Keratinocyte (primary cell): ENCODE measurements at places on chromosomes 5 and 9. TPM values are rescaled to one million over a fixed set of nuclear protein-coding genes. Genes with fewer than 3 reads are reported as not detected.

The SHOC1 gene
- polyA plus RNA-seq: 0.01 to 0.03 TPM in 2 of 3 replicates, not detected in the other

The CCDC187 gene
- 0.03 to 0.04 TPM in 2 of 3 replicates, not detected in the other for polyA plus RNA-seq

The PCDHB11 gene
- not detected in 3 replicates for polyA plus RNA-seq

The MARCOL gene
- polyA plus RNA-seq: not detected in 3 replicates

The CXXC5 gene
- polyA plus RNA-seq: 0.59 to 1.7 TPM (median 1.0 TPM) in 3 replicates

The NR2F1-AS1 gene
- polyA plus RNA-seq: 0.06 to 0.33 TPM (median 0.25 TPM) in 3 replicates

The HAPLN1 gene
- polyA plus RNA-seq: not detected in 3 replicates

The SLC4A9 gene
- 0.04 to 0.14 TPM (median 0.07 TPM) in 3 replicates for polyA plus RNA-seq

DNA sequence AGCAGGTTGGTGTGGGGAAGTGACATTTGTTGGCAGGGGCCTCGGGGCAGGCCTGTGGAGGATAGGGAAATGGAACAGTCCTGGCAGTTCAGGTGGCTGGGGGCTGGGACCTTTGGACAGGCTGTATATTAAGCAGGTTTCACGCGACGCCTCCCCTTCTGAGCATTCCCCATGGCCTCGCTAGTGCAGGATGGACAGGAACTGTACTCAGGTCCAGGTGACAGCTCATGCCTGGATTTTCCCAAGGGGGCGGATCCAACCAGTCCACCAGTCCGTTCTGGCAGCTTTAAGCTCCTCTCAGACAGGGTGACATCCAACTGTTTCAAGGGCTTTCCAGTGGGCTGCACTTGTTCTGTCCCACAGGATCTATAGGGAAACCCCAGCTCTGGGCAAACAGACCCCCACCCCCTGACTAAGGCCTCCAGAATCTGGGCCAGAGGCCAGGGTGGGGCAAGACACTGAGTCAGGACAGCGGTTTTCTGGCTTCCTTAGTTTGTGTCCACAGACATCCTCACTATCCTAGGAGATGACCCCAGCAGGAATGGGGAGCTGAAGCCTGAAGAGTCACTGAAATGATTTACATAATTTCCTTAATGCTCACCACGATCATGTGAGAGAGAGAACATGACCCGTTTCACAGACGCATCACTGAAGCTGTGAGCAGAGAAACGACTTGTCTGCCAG is 20.9 kb downstream of the CSF2 start:
- H3K36me3 ChIP-seq: no peaks in the 10 kb centered on the region
- H3K4me3 ChIP-seq: no peak overlapping the region
- H3K27ac ChIP-seq: peak overlapping the region; percentile 65
- peaks cover 39% of the 10 kb centered on the region for H3K4me1 ChIP-seq
- H3K27me3 ChIP-seq: no peaks in the 10 kb centered on the region

DNA sequence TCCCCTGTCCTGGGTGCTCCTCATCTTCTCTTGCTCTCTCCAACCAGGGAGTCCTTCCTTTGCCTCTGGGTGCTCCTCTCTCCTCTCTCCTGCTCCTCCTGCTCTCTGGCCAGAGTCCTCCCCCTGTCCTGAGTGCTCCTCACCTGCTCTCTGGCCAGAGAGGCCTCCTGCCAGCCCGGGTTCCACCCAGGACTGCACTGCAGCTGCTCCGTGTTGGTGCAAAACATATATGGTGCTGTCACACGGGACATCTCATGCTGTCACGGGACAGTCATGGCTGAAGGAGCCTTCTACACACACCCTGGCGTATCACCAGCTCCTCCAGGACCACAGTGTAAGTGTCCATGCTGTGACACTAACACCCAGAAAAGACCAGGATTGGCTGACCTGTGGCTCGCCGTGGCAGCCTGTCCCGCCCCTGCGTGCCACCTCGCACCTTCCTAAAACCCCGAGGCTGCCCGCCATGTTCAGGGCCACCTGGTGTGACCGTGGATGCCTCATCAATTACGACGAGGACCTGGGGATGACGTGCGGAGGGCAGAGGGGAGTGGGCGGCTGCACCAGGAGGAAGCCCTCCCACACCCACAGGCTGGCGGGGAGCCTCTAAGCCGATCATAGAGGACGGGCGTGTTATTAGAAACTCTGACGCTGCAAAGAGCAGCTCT is 27.9 kb upstream of the SLC6A3 start:
- no peak overlapping the region for H3K4me3 ChIP-seq
- no peak overlapping the region for H3K27ac ChIP-seq
- no peaks in the 10 kb centered on the region for H3K27me3 ChIP-seq
- peaks cover 25% of the 10 kb centered on the region for H3K36me3 ChIP-seq
- H3K4me1 ChIP-seq: peaks cover 5% of the 10 kb centered on the region

DNA sequence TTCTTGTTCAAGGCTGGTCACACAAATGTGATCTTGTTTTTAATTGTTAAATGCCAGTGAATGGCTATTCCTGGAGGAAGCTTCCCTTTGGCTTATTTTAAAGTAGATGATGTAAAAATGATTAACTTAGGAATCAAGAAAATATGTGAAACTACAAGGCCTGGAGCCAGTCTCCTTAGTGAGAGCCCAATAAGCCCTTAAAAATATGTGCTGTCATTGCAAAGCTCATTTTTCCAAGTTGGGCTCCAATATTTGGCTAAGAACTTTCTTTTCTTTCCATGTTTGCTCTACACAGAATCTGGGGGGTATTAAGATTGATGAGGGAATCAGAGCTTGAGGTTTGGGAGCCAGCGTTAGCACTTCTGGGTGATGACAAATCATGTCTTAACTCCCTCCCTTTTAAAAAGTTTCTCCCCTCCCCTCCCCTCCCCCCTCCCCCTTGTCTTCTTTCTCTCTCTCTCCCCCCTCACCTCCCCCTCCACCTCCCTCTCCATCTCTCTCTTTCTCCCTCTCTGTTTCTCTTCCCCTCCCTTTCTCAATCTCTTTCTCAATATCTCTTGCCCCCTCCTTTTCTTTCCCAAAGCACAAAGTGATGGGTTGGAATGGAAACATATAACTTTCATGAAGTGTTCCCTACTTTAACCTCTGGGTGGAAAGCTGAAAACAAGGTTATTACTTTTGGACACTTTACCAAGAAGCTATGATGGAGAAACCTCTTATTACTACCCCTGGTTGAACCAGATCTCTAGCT is 86.0 kb downstream of the FBXL7 start:
- DNase-seq: no peak
- no peaks in the 10 kb centered on the region for H3K36me3 ChIP-seq

- H3K4me3 ChIP-seq: no peak within 1 kb of the TSS
- H3K4me1 ChIP-seq: no peaks in the 10 kb centered on the region
- no peak for DNase-seq
- peaks cover 42% of the 10 kb centered on the region for H3K27me3 ChIP-seq
Measured at GRCh38 chr5:179345433-179346321, at the start of gene ADAMTS2. ADAMTS2 (minus strand) TSS chr5:179345461; CDS start chr5:179345328, 133 bp downstream.

GRCh38 chr9:16719921-16720320 is 150.5 kb downstream of the BNC2 start:
- no peaks in the 10 kb centered on the region for H3K36me3 ChIP-seq
- H3K4me1 ChIP-seq: no peaks in the 10 kb centered on the region
- no peak for DNase-seq
- no peak overlapping the region for H3K27ac ChIP-seq
- H3K4me3 ChIP-seq: no peak overlapping the region

- peak overlapping the region; percentile 97 for H3K27ac ChIP-seq
- H3K4me3 ChIP-seq: no peak overlapping the region
- peaks cover 5% of the 10 kb centered on the region for H3K27me3 ChIP-seq
Measured at GRCh38 chr5:76710991-76711390, 4.9 kb upstream of the F2R start.

GRCh38 chr5:14413331-14413750 is 168.3 kb upstream of the OTULINL start:
- no peaks in the 10 kb centered on the region for H3K27me3 ChIP-seq
- no peak for DNase-seq
- peaks cover 29% of the 10 kb centered on the region for H3K36me3 ChIP-seq
- no peak overlapping the region for H3K4me3 ChIP-seq

- no peak overlapping the region for H3K27ac ChIP-seq
- DNase-seq: no peak
- no peaks in the 10 kb centered on the region for H3K4me1 ChIP-seq
- H3K36me3 ChIP-seq: no peaks in the 10 kb centered on the region
Measured at GRCh38 chr9:111691672-111692329, 30.4 kb downstream of the GNG10 start.
